Hematopoietic multipotent progenitor cell treated with erythropoietin and hydrocortisone succinate and interleukin-3 and kit ligand, for 15 days (in vitro differentiated cells): ENCODE measurements at places on chromosomes 16 and 17.

DNA sequence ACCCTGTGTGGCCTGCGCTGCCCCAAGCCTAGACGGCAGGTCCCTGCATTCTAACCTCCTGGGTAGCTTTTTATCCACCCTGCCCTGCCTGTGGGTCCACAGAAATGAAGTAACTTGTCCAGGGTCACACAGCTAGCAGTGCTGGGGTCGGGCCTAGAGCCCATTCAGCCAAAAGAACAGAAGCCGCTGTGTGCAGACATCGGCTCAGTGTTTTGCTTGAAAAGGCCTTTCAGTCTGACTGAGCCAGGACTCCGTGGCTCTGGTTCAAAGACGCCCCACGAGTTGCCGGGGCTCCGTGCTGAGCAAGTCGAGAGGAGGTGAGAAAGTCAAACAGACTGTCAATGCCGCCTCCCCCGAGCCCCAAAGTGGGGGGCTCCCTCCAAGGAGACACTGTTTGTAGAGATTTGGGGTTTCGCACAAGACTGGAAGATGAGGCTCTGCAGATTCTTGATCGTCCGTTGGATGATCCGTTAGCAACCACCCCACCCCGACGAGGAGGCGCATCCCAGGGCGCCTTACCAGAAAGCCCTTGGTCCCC lies 226.2 kb downstream of the NTN1 start:
- DNase-seq, result no peak

DNA sequence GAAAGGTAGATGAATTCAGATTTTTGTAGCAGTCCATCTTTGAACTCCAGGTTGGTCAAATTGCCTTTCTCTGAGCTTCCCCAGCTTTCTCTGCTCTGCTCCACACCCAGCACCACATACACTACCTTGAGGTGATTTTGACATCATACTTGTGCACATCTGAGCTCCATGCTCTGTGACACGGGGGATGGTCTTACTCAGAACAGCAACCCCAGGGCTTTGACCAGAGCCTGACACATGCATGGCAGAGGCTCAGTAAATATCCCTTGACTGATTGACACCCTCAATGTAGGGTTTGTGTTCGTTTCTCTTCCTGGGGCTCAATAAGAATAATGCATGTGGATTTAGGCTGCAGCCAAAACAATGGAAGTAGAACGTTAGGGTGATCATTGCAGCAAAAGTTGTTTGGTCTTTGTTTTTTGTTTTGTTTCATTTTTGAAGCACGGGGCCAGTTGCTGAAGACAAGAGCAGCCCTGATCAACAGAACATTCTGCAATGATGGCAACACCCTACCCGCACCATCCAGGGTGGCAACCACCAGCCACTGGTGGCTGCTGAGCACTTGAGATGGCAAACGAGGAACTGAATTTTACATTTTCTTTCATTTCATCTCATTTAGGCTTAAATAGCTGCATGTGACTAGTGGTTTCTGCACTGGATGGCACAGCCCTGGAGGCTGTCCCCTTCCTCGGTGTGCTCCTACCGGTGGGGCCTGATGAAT lies 224.8 kb upstream of the TNRC6C start:
- no peak for DNase-seq

- no peak for DNase-seq
Measured at GRCh38 chr17:67518876-67519275, 141.8 kb downstream of the PITPNC1 start.

- DNase-seq, result no peak
Measured at GRCh38 chr16:11828696-11829095, 22.6 kb downstream of the RSL1D1 start.

GRCh38 chr16:52089476-52089875 lies 457.5 kb downstream of the TOX3 start:
- DNase-seq, result no peak

DNA sequence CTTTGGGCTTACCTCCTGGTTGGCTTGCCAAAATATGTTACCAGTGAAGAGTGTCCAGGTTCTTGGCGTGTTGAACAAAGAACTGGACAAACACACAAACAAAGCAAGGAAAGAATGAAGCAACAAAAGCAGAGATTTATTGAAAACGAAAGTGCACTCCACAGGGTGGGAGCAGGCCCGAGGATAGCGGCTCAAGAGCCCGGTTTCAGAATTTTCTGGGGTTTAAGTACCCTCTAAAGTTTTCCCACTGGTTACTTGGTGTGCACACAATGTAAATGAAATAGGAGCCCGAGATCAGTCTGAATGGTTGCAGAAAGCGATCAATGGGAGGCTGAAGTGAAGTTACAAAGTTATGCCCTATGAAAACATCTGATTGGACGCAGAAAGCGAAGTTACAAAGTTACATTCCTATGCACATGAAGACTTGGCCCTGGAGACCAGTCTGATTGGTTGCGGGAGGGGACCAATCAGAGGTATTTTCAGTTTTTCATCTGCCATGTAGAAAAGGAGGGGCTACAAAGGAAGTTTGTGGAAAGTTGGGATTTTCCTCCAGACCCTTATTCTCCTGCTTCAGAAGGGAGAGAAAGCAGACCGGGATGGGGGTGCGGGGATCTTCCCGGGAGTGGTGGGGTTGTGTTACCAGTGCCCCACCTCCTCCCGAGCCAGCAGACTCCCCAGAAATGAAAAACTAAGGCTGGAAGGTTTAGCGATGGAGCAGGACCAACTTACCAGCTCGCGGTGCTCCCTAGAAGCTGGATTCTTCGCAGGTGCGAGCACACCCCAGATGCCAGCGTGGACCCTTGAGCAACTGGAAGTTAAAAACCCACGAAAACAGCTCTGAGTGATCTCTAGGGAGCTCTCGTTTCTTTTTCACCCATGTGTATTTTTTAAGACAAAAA lies at the start of gene SLFN12:
TSS of gene SLFN12 (minus strand) at position 325 of the 899 bp plus-strand sequence. CDS start 9,472 bp downstream, outside the sequence.
- peak; percentile 46 for DNase-seq

DNA sequence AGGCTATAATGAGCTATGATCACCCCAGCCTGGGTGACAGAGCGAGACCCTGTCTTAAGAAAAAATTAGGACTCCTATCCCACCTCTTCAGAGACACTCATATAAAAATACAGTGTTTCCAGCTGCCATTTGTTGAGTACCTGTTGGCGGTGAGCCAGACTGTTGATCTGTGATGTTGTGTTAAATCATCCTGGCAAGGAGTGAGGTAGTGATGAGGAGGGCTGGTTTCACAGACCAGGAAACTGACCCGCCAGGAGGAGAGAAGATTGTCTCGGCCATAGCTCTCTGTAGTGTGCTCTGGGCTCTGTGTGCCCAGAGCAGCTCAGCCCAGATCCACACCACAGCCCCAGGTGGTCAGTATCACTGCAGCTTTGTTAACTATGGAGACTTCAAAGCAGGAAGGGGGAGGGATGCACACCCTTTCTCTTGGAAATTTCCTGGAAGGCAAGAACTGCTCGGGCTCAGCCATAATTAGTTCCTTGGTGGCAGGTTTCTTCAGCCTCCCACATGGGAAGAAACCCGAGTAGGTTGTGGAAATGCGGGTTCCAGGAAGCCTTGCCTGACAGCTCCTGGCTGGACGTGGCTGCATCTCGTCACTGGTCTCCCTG lies 343.0 kb downstream of the SNX29 start:
- DNase-seq, result no peak
